ENCODE measurements at places on chromosomes 1 and 21.

DNA sequence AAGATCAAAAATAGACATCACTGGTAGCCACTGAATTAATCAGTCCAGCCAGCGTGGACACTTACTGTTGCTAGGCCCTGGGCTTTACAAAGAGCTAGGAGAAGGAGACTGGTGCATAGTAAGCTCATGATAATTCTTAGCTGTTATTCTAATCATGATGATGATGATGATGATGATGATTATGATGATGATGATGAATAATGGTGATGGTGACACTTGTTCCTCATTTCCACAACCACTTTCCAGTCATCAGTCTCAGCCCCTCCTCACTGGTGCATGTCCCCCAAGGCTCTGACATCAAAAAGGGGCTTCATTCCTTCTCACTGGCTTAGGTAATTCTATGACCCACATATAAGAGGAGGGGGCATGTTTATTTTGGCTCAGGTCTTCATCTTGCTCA is 701.0 kb downstream of the PTPRU start:
- no peak for DNase-seq

- DNase-seq = no peak
Measured at GRCh38 chr21:28882345-28882744, 110.3 kb downstream of the LTN1 start.

- DNase-seq = no peak
Measured at GRCh38 chr1:237482777-237483176, 407.9 kb downstream of the ZP4 start.

DNA sequence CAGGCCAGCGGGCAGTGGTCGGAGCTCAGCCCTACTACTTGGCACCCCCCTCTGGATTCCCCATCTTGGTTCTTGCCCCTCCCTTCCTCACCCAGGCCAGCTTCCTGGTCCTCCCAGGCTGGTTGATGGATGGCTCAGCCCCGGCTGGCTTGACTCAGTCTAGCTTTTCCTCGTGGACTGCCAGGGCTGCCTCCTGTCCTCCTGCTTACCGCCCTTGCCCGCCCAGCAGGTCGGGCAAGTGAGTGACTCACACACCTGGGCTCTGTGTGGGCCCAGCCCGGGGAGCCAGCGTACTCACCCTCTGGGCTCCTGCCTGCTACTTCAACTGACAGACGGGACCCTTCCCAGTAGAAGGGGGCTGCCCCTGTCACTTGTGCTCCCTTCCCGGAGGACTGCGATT is 19.5 kb upstream of the ARHGEF10L start:
- no peak for DNase-seq

- no peak for DNase-seq
Measured at GRCh38 chr1:48916130-48917069, 139.7 kb upstream of the BEND5 start.

DNA sequence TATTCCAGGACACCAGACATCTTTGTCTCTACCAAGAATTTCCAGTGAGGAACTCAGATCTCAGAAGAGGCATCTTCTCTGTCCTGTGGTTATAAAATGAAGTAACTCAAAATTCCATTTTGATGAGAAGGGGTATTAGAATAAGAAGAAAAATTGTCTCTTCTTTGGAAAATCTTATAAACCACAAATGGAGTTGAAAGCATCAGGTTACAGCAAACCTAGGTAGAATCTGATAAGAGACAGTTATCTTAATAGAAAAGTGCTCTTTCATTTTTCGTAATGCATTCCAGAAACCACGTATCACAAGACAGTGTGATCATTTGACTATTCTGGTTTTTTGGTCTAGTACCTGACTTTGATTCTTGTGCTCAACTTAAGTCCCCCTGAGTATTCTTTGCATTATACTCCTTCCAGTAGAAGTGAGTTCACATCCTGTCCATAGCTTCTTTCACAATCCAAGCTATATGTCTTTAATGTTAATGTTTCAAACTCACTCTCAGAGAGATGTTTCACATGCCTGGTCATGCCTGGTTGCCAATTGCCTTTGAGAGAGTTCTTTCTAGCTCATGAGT is 120.9 kb upstream of the PRDX6 start:
- DNase-seq = no peak

- DNase-seq = no peak
Measured at GRCh38 chr1:230228236-230228897, 161.3 kb downstream of the GALNT2 start.

- no peak for DNase-seq
Measured at GRCh38 chr21:36663033-36663855, 35.7 kb upstream of the SIM2 start.

DNA sequence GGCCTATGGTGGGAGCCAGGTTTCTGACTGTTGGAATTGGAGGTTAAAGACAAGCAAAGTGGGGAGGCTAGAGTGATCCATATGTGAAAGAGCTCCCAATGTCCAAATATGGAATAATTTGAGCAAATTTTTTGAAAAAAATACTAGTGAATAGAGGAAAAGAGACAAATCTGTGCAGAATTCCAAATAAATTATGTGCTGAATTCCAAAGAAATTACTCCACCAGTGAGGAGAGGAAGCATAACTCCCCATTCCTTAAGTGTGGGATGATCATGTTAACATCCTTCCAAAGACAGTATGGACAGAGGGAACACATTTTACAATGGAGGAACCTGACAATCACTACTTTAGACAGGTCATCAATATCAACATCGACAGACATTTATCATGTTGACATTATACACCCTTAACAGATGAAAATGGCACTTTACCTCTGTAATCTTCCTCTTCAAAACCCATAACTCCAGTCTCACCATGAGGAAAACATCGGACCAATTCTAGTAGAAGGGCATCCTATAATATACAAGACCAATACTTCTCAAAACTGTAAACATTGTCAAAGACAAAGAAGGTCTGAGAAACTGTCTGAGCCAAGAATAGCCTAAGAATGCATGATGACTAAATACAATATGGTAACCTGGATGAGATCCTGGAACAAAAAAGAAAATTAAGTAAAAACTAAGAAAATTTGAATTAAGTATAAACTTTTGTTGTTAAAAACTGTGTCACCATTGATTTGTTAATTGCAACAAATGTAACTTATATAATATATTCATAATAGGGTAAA is 71.5 kb upstream of the RGS4 start:
- DNase-seq = no peak

DNA sequence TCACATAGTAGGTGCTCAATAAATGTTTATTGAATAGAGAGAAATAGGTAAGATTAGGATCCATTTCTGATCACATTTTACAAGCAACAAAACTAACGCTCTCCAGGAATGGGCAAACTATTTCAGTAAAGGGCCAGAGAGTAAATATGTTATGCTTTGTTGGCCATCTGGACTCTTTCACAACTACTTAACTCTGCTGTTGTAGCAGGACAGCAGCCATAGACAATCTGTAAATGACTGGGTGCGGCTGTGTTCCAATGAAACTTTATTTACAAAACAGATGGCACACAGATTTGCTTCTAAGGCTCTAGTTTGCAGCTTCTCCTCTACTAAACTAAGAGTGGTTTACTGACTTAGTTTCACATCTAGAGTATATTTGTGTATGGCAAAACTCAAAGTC is 83.0 kb upstream of the BACH1 start:
- no peak for DNase-seq
